Left renal pelvis (tissue), 4 donors: ENCODE measurements at places on chromosomes 1 and 21. TPM values are rescaled to one million over a fixed set of nuclear protein-coding genes. Genes with fewer than 3 reads are reported as not detected.

GRCh38 chr1:202018468-202019234 is 8.3 kb downstream of the ELF3 start:
- DNase-seq = no peak

The FBXO2 gene
- polyA plus RNA-seq = 0.30 TPM

GRCh38 chr1:73104749-73105148 is 822.4 kb upstream of the NEGR1 start:
- DNase-seq = no peak

- DNase-seq = no peak
These were observed 9.8 kb downstream of the C1orf35 start for GRCh38 chr1:228093050-228093906.

DNA sequence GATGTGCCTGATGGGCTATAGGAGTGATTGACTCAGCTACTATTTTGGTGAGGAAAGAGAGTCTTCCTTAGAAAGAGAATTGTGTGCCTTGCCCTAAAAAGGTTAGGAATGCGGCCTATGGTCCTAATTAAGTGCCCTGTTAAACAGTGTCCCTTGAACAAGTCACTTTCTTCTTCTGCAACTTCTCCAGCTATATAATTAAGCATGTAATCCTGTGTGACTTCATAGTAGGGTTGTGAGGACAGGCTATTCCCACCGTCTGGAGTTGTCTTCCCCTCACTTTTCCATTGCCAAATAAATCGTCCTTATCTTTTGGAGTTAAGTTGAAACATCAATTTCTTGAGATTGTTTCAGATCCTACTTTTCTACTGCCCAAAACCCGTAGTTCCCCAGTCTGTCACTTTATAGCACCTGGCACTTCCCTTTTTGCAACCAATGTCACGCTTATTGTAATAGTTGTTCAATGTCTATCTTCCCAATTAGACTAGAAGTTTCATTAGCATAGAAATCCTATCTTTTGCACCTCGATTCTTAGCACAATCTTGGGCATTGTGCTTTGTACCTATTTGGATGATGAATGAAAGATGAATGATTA is 27.6 kb upstream of the SLC16A1 start:
- no peak for DNase-seq

DNA sequence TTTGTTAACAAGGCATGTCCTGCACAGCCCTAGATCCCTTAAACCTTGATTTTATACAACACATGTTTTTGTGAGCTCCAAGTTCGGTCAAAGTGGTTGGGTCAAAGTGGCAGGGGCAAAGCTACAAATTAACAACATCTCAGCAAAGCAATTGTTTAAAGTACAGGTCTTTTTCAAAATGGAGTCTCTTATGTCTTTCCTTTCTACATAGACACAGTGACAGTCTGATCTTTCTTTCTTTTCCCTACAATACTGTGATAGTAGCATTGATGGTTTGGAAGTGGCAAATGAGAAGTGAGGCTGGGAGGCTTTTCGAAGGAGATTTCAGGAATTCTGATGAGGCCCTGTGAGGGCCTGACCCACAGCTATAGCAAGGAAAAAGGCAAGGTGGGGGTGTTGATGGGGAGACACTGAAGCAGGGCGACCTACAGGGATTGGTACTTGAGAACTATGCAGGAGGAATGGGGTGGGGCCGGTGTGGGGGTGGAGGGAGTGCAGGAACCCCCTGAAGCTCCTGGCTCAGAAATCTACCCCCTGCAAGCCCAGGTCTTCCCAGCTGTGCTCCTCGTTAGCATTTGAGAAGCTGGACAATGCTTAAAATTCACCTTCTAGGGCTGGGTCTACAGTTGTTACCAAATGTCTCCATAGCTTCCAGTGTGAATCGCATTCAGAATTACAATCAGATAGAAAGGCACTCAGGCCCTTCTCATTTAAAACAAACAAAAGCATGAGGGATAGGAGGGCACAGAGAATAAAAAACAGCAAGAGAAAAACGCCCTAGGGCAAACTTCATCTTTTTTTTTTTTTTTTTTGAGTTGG is 102.6 kb upstream of the PPM1J start:
- DNase-seq = no peak

- DNase-seq = no peak
These were observed 27.2 kb downstream of the CNN3 start for GRCh38 chr1:94899756-94900155.

The RGS8 gene
- 0.03 TPM for polyA plus RNA-seq

The LRRC38 gene
- 7.7 TPM for polyA plus RNA-seq

The WDR64 gene
- 0.23 TPM for polyA plus RNA-seq

The ADCY10 gene
- polyA plus RNA-seq = 0.55 TPM

- DNase-seq = no peak
These were observed 107.9 kb downstream of the SUSD4 start for GRCh38 chr1:223256034-223256433.
